ENCODE measurements at places on chromosomes 1 and 21. TPM values are rescaled to one million over a fixed set of nuclear protein-coding genes. Genes with fewer than 3 reads are reported as not detected.

Gene PGBD5
- 1.4 TPM for total RNA-seq

Gene TINAGL1
- total RNA-seq, result 154 TPM

Gene DIPK1A
- 25.9 TPM for total RNA-seq

Gene HNRNPCL4
- not detected for total RNA-seq

Gene GPR3
- total RNA-seq, result 0.51 TPM

Gene POU3F1
- total RNA-seq, result 0.19 TPM

Gene FCRLA
- total RNA-seq, result not detected

Gene PSRC1
- total RNA-seq, result 0.90 TPM

Gene EIF4G3
- total RNA-seq, result 71.7 TPM

Gene SELL
- 23.0 TPM for total RNA-seq

Gene MSH4
- not detected for total RNA-seq

Gene LCE2A
- total RNA-seq, result not detected

Gene PTPN22
- 3.7 TPM for total RNA-seq

Gene PAQR6
- 1.4 TPM for total RNA-seq

Gene OPRD1
- total RNA-seq, result not detected

Gene ZNF436
- 18.8 TPM for total RNA-seq

Gene PADI1
- not detected for total RNA-seq

Gene CD34
- 45.5 TPM for total RNA-seq

Gene FTCD
- 0.32 TPM for total RNA-seq

Gene S100A8
- 674 TPM for total RNA-seq

Gene PHF13
- 13.3 TPM for total RNA-seq

Gene SHISA4
- total RNA-seq, result 10.3 TPM

Gene GNAT2
- not detected for total RNA-seq

Gene KRTAP10-8
- not detected for total RNA-seq

Gene LPAR3
- total RNA-seq, result not detected

Gene NBPF6
- not detected for total RNA-seq

Gene CDC42SE1
- 97.4 TPM for total RNA-seq

Gene SARS1
- total RNA-seq, result 119 TPM

Gene TOR1AIP1
- total RNA-seq, result 42.6 TPM

Gene TMEM82
- not detected for total RNA-seq

Gene KCNK2
- 0.26 TPM for total RNA-seq

Gene LRRC71
- total RNA-seq, result 0.32 TPM

Gene SH3GLB1
- 228 TPM for total RNA-seq

Gene PGLYRP3
- total RNA-seq, result not detected

Gene CLDN17
- not detected for total RNA-seq

Gene LCE4A
- not detected for total RNA-seq

Gene SELP
- total RNA-seq, result 13.4 TPM

Gene SELENON
- total RNA-seq, result 108 TPM

Gene NTNG1
- total RNA-seq, result not detected

Gene PLOD1
- total RNA-seq, result 66.9 TPM

Gene IBA57
- 7.5 TPM for total RNA-seq

Gene NUAK2
- total RNA-seq, result 1.6 TPM
